ENCODE measurements at places on chromosomes 7 and 10.

DNA sequence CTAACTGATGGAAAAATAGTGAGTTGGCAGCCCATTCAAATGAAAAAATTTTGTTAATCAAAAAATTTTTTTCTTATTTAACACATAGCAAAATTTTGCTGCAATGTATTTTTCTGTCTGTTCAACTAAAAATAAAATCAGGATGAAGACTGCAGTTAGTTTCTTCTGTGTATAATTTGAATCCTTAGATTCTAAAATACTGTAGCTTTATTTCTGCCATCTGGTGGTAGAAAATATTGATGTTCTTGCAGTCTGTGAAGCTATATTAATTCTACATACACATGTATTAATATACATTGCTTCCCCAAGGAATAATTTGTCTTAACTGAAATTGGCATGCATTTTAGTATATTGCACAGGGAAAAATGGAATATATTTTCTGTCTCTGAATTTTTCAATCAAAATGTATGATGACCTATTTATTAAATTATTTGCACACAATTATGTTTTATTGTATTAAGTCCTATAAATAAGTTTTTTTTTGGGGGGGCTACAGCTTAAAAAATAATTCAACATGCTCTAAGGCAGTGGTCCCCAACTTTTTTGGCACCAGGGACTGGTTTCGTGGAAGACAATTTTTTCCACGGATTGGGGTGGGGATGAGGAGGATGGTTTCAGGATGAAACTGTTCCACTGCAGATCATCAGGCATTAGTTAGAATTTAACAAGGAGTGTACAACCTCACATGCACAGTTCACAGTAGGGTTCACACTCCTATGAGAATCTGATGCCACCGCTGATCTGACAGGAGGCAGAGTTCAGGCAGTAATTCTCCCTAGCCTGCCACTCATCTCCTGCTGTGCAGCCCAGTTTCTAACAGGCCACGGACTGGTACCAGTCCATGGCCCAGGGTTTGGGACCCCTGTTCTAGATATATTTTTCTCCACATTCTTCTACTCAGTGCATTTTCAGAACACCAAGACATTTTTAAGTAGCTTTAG lies 119.4 kb downstream of the GNAT3 start:
- DNase-seq: peak; percentile 55

- DNase-seq: peak; percentile 88
Observed at GRCh38 chr10:6163364-6164270, 39.1 kb upstream of the PFKFB3 start.

- peak; percentile 19 for DNase-seq
Observed at GRCh38 chr10:23448802-23449570, 10.1 kb downstream of the OTUD1 start.

- no peak for DNase-seq
Observed at GRCh38 chr10:110912374-110912773, 6.6 kb downstream of the BBIP1 start.

GRCh38 chr10:29798921-29799690 lies 164.3 kb upstream of the SVIL start:
- DNase-seq: no peak

DNA sequence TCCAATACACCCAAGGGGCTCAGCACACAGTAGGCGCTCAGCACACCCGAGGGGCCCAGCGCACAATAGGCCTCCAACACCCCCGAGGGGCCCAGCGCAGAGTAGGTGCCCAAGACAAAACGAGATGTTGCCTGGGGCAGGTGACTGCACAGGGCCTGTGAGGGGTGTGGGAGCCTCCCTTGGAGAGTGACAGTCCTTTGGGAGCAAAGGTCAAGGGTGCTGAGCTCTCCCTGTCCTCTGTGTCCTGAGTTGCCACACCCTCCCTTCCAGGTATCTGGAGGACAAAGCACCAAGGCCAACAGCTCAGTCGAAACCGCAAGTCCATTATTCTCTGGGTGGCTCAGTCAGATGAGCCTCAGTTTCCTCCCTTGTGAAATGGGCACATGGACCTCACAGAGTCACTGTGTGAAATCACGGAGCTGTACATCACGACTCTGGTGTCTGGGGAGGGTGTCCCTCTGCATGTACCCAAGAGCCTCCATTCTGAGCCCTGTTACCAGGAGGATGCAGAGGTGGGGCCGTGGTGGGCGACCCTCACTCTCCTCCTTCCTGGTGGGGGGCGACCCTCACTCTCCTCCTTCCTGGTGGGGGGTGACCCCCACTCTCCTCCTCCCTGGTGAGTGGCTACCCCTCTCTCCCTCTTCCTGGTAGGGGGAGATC lies 81.3 kb downstream of the FOXL3 start:
- no peak for DNase-seq

- DNase-seq: no peak
Observed at GRCh38 chr7:117858712-117859111, 14.5 kb downstream of the CTTNBP2 start.

Data from hematopoietic multipotent progenitor cell (in vitro differentiated cells).